ENCODE measurements at places on chromosomes 6 and 20.

DNA sequence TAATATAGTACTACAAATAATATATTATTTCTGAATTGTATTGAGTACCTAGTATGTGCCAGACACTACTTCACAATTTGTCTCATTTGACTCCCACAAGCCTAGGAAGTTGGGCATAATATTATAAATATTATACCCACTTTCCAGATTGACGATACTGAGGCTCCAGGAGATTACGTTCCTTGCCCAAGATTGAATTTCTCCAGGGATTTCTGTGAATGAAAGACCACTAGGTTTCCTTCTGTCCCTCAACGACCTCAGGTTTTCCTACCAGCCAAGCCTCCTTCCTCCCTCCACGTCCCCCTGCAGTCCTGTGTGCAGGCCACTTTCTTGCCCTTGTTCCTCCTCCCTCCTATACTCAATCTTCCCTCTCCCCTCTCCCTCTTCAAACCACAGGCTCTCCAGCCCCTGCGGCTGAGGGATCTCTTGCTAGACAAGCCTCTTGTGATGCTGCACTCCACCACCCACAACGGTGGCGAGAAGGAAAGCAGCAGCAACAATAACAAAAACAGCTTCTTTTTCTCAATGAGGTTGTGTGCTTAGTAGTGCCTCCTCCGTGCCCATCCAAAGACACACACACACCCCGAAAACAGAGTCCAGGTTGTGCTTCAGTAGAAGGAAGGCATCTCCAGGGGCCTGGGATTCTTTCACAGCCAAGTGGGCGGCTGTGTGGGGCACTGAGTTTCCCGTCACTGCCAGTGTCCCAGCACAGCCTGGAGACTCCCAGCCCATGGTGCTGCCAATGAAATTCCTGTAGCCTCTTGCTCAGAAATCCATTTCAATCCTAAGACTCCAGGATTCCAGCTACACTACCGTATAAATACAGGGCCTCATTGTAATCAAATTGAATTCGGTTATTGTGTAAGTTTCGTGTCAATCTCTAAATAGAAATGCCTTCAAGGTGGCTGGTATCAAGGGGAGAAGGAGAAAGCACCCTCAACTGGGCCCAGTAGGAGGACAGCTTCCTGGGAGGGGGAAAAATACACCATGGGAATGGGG, 94.4 kb downstream of the NCR2 start:
- DNase-seq, result no peak

DNA sequence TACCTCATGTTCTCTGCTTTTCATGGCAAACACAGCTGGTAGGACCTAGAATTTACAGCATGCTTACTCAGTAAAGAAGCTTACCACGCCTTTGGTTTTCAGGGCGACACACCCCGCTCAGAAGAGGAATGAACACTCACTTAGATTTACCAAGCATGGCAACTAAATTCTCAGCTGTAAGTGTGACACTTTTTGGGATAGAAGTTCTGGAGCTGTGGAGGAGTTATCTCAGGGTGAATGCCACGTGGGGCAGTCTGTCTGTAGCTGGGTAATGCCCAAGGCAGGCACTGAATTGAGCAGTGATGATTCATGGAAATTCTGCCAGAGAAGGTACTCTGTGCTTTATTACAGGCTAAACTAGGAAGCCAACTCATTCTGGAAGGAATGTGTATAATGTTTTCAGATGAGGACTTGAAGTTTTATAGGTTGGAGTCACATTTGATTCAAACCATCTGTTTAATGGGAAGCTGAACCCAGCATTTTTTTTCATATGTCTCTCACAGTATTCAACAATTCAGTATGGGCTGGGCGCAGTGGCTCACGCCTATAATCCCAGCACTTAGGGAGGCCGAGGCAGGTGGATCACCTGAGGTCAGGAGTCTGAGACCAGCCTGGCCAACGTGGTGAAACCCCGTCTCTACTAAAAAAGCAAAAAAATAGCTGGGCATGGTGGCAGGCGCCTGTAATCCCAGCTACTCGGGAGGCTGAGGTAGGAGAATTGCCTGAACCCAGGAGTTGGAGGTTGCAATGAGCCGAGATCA, 3.5 kb upstream of the PRIM2 start:
- peak; percentile 50 for DNase-seq

DNA sequence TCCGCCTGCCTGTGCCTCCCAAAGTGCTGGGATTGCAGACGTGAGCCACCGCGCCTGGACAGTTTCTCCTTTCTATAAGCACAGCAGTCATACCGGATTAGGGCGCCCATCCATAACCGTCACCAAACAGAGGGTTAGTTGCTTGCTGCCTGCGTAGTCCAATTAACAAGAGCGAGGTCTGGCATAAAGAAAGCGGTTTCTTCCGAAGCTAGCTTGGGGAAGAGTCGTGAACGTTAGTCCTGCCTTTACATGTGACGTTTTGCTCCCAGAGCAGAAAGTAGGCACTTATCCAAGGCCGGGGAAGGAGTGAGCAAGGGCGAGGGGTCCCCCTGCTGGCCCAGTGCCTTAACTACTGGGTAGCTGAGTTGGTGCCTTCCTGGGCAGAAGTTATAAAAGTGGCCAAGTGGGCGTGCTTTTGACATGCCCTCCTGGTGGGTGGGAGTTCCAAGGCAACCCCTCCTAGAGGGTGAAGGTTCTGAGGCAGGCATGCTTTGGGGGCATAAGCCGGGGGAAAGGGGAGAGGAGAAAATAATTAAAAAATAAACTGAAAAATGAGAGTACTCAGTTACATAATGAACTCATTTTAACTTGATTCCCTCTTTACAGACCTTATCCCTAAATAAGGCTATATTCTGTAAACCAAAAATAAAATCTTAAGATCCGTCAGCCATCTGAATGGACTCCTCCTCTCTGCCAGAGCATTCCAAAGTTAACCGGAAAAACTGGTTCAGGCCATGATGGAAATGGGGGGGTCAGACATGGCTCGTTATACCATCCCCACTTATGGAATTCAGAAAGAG, 88.0 kb downstream of the FAM217A start:
- DNase-seq, result peak; percentile 92

DNA sequence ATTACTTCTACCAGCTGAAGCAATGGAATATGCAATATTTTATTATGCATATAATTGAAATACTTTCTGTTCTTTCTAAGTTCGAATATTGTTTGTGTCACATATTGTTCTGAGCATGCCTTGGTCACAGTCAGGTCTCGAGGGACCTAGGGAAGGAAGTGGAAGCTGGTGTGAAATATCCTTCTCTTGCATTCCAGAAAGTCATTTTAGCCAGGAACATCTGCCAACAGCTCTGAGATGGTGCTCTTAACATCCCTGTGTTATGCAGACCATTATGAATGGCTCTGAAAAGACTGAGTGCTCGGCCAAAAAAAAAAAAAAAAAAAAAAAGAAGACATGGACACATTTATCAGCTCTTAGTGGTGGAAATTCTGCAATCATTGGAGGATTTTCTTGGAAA, 132.7 kb upstream of the JAG1 start:
- DNase-seq, result no peak

DNA sequence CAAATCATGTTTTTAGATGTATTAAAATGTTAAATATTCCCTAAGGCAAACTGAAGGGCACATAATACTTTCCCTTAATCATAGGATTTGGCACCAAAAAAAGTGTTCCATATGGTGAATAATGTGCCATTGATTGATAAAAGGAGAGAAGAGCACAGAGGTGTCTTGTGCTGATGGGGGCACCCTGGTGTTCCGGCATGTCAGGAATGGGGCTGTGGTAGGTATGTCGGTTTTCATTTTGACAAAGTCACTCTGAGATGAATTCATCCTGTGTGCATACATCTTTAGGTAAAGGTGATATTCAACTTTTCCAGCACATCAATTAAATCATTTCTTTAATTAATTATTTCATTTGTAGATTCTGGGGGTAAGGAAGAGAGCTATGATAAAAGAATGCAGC, 36.8 kb downstream of the CENPW start:
- DNase-seq, result no peak

All from kidney (tissue), 22 donors.